ENCODE measurements at places on chromosomes 1 and 21. TPM values are rescaled to one million over a fixed set of nuclear protein-coding genes. Genes with fewer than 3 reads are reported as not detected.

The SLC9C2 gene
- total RNA-seq, result not detected

The HENMT1 gene
- total RNA-seq, result 0.51 TPM

The MASP2 gene
- 0.16 TPM for total RNA-seq

The SGIP1 gene
- 2.5 TPM for total RNA-seq

The NUDT4B gene
- 32.1 TPM for total RNA-seq

The FCRL3 gene
- total RNA-seq, result not detected

The ASTN1 gene
- not detected for total RNA-seq

The OLFM3 gene
- total RNA-seq, result not detected

The AXDND1 gene
- not detected for total RNA-seq

The KANK4 gene
- total RNA-seq, result not detected

The C1orf226 gene
- 0.81 TPM for total RNA-seq

The TIPRL gene
- 35.1 TPM for total RNA-seq

The SSU72 gene
- 223 TPM for total RNA-seq

The DTL gene
- not detected for total RNA-seq

The GNG5 gene
- 126 TPM for total RNA-seq

The FAM177B gene
- total RNA-seq, result 0.39 TPM

The KLF17 gene
- not detected for total RNA-seq

The OPRD1 gene
- total RNA-seq, result 0.15 TPM
